Naive thymus-derived CD8-positive, alpha-beta T cell (primary cell): ENCODE measurements at places on chromosomes 12 and 14. TPM values are rescaled to one million over a fixed set of nuclear protein-coding genes. Genes with fewer than 3 reads are reported as not detected.

DNA sequence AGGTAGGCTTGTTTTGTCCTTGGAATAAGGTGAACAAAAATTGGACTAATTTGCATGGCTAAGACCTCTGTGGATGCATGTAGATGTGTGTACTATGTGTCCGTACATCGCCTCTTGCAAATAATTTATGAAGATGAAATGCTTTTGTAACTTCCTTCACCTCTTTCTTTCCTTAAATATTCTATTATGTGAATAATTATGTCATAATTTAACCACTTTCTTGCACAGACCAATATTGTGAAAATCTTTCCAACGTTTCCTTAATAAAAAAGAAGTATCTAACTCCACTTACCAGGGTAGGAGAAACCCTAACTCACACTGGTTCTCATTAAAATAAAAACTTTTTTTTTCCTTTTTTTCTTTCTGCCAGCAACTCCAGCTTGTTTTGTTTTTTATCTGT, 4.0 kb downstream of the NANOG start:
- DNase-seq: no peak

GRCh38 chr12:104669851-104670337, 213.1 kb downstream of the CHST11 start:
- no peak for DNase-seq

- no peak for DNase-seq
Observed at GRCh38 chr12:2561367-2561766, 233.4 kb upstream of the FKBP4 start.

The KRT79 gene
- not detected for total RNA-seq

The MYO1H gene
- not detected for total RNA-seq

GRCh38 chr12:25971654-25972041, 13.2 kb downstream of the RASSF8 start:
- no peak for DNase-seq

The FAM234B gene
- 4.8 TPM for total RNA-seq

GRCh38 chr12:50050410-50051098, 6.8 kb upstream of the ASIC1 start:
- DNase-seq: no peak

- no peak for DNase-seq
Observed at GRCh38 chr12:114976959-114977358, 293.0 kb upstream of the TBX3 start.

DNA sequence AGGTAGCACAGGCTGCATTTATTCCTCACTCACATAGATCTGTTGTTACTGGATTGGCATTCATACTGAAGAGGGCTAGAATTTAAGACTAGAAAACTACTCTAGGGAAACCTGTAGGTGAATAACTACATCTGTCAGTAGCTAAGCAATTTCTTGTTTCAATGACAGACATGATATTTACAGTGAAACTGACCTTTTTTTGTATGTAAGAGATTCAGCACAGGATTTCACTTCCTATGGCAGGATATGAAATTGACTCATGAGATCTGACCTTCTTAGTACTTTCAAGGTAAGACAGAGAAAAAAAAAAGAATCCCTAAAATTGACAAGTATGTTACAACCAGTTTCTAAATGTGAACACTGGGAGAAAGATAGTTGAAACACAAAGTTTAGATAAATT, 189.8 kb upstream of the SLC16A7 start:
- no peak for DNase-seq

- DNase-seq: no peak
Observed at GRCh38 chr12:52493172-52493571, at the start of gene KRT6A. Gene KRT6A (minus strand): TSS chr12:52493257. CDS start chr12:52493188, 69 bp downstream.

The PLEKHA5 gene
- total RNA-seq: 2.7 TPM

The RNU4-1 gene
- 519 TPM for total RNA-seq

DNA sequence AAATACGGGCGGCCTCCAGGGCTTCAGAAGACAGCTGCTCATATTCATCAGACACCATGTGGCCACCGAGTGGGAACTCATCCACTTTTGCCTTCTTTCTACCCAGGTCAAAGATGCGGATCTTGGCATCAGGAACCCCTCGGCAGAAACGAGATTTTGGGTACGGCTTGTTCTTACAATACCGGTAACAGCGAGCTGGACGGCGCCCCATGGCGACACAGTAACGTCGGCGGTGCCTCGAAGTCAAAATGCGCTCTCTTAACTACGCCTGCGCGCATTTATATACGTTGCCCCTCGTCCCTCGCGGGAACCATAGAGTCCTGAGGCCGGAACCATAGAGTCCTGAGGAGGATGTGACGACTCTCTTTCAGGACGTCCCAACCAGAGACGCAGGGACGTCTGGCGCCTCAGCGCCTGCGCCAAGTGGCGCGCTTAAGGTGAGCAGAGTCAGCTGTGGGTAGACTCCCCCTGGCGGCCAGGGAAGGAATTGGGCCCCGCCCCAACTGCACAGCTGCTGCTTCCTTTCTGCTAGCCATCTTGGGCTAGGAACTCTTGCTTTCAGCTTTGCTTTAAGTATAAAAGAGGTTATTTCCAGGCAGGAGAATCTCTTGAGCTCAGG, at the start of gene RPL10L:
RPL10L (minus strand) TSS at position 256 of the 619 bp plus-strand sequence; CDS start at position 211, 45 bp downstream.
- no peak for DNase-seq

- no peak for DNase-seq
Observed at GRCh38 chr12:16606201-16606849, 363 bp upstream of the LMO3 start.

The KRT77 gene
- not detected for total RNA-seq

The ERBB3 gene
- 22.7 TPM for total RNA-seq

- no peak for DNase-seq
Observed at GRCh38 chr14:105323663-105324062, 9.1 kb downstream of the PACS2 start.

GRCh38 chr12:79933532-79934264, 1.2 kb downstream of the PPP1R12A start:
- no peak for DNase-seq

GRCh38 chr12:3879846-3880245, 6.6 kb upstream of the PARP11 start:
- DNase-seq: no peak

GRCh38 chr12:108689314-108690190, 41.8 kb downstream of the CORO1C start:
- DNase-seq: peak; percentile 57

DNA sequence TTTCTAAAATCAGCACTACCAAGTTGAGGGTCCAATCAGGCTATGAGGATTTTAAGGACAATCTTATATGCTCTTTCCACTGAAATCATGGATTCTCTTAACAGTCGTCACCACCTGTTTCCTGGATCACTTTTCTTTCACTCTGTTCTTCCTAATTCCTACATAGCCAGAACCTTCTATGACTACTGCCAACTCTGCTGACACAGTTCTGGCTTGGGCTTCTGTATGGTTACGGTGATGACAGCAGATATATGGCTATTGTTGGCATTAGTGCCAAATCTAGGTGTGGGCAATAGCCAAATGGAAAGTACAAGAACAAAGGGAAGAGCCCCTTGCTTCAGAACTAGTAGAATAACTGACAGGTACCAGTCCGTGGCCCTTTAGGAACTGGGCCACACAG, 124.0 kb downstream of the ARID2 start:
- no peak for DNase-seq

- DNase-seq: no peak
Observed at GRCh38 chr14:49206828-49207227, 379.4 kb downstream of the RPS29 start.

The HCAR3 gene
- total RNA-seq: not detected

- no peak for DNase-seq
Observed at GRCh38 chr14:22976620-22977433, 5.5 kb downstream of the AJUBA start.

GRCh38 chr12:52513736-52514135, 6.5 kb downstream of the KRT5 start:
- DNase-seq: no peak

The CLEC4C gene
- total RNA-seq: not detected

- DNase-seq: no peak
Observed at GRCh38 chr14:39085933-39086332, 17.1 kb downstream of the SEC23A start.

DNA sequence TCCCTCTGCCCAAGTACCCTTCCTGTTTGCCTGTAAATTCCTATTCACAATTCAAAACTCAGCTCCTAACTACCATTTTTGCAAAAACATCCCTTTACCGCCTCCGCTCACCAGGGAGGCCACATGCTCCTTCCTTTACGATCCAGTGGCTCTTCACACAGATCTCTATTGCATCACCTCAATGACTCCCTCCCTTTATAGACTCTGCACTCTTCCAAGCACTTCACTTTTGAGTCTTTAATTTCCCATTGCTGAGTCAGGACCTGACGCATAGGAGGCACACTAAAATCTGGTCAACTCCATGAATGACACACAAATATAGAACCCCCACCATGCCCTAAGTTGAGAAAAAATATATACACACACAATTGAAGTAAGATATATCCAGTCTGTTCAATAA, 45.9 kb downstream of the PPP1R13B start:
- no peak for DNase-seq
